Renal cortical epithelial cell (primary cell): ENCODE measurements at places on chromosomes 11 and 22.

DNA sequence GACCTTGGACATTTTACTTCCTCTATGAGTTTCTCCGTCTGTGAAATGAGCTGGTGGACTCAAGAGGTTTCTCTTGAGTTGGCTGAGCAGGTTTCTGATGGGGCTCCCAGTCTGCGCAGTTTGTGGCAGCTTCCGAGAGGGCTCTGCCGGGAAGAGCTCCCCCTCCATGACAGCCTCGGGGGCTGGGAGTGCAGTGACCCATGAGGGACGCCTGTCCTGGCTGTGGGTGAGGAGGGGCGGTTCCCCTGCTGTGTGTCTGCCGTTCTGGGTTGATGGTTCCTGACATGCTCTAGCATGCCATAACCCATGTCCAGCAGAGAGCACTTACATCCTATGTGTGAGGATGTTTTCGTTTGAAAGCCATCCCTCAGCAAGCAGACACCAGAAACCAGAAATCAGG, 14.8 kb downstream of the CSF2RB start:
- no peak for DNase-seq

DNA sequence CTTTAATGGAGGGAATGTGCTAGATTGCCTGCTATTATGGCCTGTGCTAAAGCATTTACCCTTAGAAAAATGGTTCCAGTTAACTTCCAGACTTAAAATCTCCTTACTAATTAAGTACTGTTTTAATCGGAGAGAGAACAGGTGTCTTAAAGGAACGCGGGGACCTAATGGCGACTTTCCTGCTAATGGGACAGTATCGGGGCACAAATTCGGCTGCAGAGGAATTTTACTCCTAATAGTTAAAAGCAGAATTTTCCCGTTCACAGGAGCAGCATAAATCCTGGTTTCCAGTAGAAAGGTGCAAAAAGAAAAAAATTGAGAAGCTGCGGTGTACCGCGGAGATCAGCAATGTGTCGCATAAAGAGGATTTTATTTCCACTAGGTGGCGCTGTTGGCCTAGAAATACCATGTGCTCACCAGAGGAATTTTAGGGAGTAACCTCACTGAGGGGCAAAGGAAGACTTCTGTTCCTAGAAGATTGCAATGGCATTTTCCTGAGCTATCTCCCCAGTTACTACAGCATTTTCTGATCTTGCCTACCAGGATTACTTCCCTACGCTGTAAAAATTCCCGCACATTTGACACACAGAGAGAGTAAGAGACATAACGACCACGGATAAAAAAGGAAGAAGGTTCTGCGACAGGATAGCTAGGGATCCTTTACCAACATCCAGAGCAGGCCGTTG, 44.5 kb downstream of the ZNF280B start:
- DNase-seq = peak; percentile 49

DNA sequence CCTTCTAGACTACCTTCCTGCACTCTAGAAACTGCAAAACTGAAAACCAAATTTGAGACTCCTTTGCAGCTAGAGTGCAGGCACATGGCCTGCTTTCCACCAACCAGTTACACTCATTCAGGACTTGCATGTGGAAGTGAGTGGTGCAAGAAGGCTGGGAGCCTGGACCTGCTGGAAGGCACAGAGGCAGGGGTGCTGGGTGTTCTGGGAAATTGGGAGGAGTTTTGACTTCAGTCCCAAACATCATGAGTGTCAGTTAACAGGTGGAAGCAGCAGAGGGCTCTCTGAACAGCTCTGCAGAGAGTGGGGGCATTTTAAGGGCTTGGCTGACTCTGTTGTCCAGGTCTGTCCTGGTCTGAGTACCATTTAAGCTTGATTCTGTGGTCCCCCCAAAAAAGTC, 49.3 kb upstream of the SYT13 start:
- DNase-seq = no peak

- no peak for DNase-seq
Measured at GRCh38 chr11:79168530-79169110, 272.2 kb downstream of the TENM4 start.

DNA sequence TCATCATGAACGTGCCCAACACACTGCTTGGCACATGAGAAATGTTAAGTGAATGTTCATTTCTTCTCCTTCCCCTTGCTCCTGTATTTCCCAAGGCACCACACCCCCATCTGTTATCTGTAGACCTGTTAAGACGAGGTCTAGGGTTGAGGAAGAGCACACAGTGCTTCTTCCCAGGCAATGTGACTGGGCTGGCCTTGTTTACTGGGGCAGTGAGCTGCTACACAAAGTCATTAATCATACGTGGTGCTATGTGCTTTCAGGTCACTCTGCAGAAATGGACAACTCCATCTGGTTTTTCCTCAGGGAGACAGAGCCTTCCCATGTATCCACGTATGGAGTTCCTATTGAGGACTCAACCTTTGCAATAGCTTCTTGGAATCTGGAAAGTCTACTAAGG, 118.7 kb downstream of the KCNC1 start:
- DNase-seq = no peak

GRCh38 chr22:30361916-30362650, 5.3 kb downstream of the CCDC157 start:
- no peak for DNase-seq

DNA sequence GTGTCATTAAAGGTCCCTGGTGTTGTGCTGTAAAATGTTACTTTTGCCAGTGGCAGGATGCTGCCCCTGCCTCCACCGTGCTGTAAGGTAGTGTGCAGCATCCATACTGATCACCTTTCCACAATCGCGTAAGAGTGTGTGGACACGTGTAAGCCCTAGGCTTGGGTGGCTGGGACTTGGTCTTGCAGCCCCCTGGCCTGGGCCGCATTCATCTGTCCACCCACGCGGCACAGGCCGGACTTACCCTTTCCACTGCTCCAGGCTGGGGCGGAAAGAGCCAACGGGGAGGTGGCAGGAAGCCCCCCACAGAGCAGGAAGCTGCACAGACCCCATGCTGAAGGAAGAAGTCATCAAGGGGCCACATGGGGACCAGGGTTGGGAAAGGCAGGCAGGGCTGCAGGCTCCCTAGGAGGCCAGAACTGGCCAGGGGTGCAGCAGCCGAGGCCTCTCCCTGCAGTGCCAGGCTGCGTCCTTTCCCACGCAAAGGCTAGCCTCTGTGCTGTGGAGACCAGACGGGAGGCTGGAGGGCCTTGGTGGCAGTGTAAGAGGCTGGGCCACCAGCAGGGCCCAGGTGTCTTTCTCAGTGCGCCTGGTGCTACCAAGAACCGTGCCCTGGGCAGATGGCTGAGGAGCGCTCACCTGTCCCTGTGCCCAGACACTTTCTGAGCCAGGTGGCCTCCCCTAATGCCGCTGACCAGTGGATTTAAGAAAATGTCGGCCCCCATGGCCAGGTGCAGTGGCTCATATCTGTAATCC, 11.7 kb upstream of the TMEM191C start:
- no peak for DNase-seq

- DNase-seq = no peak
Measured at GRCh38 chr11:43992183-43992582, 49.7 kb downstream of the C11orf96 start.

DNA sequence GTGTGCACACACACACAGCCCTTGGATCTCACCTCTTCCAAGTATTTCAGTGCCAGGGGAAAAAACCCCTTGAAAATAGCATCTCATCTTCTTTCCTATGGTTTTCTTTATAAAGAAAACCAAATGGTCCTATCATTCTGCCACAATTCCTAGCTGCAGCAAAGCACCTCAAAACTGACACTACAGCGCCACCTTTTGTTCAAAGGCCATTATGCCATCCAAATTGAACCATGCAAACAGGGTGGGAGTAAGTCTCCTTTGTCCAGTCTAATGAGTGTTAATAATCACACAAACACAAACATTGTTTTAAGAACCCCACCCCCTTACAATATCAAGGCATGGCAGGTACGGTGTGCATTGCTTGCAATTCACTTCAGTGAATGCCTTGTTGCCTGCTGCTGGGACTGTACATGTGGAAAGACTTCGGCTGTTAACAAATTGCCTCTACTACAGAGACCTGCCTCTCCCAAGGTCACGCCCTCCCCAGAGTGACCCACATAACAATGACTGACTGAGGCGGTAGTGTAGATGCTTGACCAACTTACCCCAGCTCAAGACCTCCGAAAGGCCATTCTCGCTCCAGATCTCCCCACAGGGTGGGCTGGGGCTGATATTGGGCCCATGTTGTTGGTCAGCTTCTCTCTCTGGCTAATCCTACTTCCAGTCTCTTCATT, 31.7 kb downstream of the FAM181B start:
- DNase-seq = peak; percentile 29

DNA sequence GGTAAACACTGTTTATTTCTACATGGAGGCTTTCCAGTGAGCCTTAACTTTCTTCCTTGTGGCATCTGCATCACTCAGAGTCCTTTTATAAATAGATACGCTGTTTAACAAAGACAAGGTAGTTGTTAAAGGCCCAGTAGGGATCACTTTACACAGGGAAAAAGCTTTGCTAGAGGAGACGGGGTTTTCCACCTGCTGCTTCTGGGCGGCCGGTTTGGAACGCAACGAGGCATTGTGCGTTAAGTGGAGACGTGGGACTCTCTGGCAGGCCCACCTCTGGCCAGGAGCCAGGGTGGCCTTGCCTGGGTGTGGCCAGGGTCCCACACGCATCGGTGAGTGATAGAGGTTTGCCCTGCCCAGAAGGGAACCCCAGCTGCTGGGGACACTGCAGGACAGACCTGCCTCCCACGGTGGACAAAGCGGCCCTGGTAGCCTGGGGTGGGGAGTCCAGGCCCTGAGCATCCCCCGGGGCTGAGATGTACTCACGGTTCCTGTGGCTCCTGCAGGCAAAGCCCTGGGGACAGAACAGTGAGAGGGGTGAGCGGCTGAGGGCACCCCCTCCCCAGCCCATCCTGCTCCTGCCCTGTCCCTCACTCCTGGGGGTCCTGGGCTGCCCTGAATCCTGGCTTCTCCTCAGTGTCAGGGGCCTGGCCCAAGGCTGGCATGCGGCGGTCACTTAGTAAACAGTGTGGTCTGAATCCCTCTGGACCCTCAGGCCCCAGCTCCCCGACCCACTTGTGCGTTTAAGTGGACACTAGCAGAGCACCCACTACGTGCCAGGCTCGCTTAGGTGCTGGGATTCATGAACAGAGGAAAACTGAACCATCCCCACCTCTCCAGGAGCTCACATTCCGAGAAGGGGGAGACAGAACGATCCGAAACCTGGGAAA, 4.2 kb downstream of the IL17REL start:
- no peak for DNase-seq

DNA sequence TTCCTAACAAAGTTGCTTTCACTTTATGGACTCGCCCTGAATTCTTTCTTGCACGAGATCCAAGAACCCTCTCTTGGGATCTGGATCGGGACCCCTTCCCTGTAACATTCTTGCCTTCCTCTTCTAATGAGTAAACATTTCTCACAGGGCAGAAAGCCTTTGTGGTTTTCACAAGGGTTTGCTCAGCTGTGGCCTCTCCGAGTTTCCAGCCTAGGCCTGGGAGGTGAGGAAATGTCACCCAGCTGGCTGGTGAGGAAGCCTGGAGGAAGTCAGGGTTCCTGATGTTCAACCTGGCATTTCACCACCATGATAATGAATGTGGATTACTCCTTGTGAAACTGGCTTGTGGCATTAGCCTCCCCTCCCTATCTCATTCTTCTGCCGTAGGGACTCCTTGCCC, 224.9 kb downstream of the DSCAML1 start:
- DNase-seq = peak; percentile 53

DNA sequence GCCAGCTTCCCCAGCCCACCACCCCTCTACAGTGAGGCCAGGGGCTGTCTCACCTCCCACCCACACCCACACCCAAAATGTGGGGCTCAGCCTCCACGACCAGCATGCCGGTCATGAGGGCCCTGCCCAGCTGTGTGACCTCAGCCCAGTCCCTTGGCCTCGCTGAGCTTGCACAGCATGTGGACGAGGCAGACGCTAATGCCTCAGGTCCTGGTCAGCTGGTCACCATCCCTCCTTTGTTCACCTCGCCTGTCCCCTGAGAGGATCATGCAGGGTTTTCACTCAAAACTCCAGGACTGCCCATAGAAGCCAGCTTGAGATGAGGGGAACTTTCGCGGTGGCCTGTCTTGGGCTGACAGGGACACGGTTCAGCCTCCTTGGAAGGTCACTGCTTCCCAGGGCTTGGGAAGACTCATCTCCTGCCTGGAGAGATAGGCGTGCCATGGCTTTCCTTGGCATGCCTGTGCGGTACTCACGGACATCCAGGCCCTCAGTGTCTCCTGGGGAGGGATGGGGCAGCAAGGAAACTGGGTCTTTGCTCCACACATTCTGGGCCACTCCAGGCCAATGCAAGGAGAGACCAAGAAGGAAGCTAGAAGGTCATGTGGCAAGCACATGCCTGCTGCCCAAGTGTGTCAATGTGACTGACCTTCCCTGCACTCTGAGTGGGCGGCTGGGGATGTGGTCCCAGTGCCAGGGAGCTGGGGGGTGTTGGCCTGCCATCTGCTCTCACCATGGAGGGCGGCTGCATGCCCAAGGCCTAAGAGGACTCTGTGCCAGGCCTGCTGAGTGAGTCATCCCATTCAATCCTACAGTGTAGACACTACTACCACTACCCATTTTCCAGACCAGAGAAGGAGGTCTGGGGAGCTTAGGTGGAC, 3.2 kb upstream of the RTN4R start:
- DNase-seq = no peak

DNA sequence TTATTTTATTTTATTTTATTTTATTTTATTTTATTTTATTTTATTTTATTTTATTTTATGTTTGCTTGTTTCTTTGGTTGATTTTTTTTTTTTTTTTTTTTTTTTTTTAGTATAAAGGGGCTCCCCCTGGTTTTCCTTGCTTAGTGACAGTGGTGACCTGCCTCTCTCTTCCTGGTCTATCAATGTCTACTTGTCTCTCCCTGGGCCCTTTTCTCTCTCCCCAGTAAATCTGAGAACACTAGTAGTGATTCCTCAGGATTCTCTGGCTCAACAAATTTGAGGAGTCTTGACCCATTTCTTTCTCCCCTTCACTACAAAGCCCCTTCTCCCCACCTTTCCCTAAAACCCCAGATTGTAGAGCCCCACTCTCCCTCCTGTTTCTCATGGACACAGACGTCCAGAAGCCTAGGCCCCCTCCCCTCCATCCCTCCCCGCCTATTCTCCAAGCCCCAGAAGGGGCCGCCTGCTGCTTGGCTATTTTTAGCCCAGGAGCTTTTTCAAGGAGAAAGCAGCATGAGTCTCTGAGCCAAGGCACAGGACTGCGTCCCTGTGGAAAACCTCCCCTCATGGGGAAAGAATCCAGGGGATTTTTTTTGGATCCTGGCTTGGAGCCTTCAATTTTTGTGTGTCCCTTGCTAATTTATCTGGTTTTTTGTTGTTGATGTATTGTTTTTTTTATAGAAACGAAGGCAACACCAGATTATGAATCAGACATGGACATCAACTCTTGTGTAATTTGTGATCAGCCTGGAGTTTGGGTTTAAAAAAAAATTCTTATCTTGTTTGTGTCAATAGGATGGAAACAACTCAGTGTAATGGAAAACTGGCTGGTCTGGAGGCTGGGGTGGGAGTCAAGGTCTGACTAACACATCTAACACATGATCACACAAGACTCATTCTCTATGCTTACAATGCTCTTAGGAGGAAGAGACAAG, 17.5 kb upstream of the ACCSL start:
- peak; percentile 27 for DNase-seq

- peak; percentile 85 for DNase-seq
Measured at GRCh38 chr11:112128483-112129121, 35.3 kb downstream of the IL18 start.

DNA sequence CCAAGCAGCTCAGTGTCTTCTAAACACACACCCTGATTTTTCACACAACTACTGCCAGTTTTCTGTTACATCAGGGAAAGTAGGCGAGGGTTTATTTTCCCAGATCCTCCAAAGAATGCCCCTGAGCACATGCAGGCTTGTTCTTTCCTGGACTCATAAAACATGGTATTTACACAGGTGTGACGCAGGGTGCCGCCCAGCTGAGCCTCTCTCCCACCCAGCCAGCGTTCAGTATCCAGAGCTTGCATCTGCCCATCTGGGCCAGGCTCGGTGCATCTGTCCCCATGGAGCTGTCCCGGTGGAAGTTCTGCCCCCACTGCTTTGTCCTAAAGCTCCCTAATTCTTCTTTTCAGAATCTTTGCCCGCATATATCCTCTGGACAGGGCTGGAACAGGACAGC, 44.8 kb upstream of the ISX start:
- DNase-seq = no peak
